Bronchial epithelial cell (primary cell): ENCODE measurements at places on chromosomes 16 and 17. TPM values are rescaled to one million over a fixed set of nuclear protein-coding genes. Genes with fewer than 3 reads are reported as not detected.

KRT39 gene
- total RNA-seq = not detected in 2 replicates

- DNase-seq = peak; percentile 87
Measured at GRCh38 chr16:50202926-50203624, 50.0 kb downstream of the TENT4B start.

AKAP1 gene
- total RNA-seq = 20.4 and 30.0 TPM in 2 replicates

KRTAP1-1 gene
- total RNA-seq = not detected in 2 replicates

GRCh38 chr16:84496991-84497390, 7.5 kb downstream of the MEAK7 start:
- DNase-seq = no peak
